ENCODE measurements at places on chromosomes 3 and 15.

DNA sequence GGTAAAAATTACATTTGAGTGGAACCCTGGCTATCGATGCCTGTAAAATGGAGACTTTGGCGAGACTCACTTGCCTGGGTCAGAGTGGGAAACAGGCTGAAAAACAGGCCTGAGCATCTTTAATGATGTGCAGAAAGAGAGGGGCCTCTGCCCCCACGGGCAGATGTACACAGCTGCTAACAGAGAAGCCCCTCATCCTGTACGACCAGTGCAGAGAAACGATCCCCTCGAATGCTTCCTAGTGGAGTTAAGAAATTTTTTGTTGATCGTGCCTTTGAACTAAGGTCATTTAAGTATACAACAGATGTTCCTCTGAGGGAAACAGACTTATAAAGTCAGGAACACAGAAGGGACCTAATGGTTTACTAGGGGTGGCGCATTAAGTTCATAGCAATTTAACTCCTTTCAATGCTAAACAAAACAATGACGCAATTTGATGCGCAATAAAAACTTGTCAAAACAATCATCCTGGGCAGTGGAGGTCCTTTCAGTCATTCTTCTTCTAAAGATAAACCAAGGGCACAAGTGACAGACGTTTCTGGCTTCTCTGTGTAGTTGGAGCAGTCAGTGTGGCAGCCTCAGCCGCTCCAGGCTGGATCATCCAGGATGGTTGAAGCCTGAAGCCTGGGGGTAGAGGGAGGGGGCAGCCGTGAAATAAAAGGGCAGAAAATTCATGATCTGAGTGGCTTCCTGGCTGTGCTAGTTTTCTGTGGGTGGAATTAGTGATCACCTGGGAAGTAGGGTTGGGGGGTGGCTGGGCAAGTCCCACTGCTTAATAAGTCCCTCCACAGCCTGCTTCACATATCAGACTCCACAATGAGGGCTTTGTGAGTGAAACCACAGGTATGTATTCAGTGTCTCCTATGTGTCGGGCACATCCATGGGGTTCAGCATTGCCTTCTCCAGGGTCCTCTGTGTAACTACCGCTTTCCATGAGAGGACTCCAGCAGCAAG lies 50.8 kb upstream of the MRPS22 start:
- no peak for DNase-seq

GRCh38 chr15:50939911-50940310 lies 31.4 kb downstream of the AP4E1 start:
- peak; percentile 14 for DNase-seq

DNA sequence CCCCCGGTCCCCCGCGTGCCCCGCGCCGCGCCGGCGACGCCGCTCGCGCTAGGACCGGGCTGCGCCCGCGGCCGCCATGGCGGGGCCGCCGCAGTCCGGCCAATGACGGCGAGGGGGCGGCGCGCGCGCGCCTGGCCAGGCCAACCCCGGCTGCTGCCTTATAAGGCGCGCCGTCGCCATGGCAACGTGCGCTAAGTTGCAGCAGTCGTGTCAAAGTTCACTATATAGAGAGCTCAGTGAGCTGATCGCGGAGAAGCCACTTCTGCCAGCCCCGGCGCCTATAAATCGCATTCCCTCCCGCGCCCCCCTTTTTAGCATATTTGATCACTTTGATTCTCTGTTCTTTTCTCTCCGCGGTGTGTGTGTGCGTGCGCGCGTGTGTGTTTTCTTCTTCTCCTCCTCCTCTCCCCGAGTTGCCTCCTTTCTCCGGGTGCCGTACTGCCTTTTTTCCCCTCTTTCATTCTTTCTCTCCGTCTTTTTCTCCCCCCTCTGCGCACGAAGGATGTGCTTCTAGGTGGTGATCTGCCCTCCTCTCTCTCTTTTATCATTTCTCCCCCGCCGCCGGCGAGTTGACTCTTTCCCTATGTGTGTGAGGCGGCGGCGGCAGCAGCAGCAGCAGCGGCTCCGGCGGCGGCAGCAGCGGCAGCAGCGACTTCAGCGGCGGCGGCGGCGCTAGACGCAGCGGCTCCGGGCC lies at the start of gene NR2F2:
NR2F2 (plus strand) TSS at position 251 of the 694 bp plus-strand sequence. CDS start 1,406 bp downstream, outside the sequence.
- DNase-seq: peak; percentile 96

DNA sequence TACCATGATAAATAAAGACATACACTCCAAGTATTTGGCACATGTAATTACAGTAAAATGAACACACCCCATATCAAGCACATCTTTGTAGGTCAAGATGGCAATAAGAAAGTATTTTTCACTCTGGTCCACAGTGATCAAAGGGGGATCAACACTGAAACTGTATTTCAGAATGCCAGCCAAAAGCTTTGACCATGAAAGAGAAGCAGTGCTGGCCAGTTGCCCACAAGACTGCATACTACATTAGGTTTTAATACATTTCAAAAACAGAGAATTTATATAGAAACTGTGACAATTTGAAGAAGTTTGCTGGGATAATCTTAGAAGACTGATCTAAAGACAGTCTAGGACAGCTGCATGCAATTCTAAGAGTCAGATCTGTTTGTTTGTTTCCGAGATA lies 1035.3 kb downstream of the FHIT start:
- DNase-seq: no peak

DNA sequence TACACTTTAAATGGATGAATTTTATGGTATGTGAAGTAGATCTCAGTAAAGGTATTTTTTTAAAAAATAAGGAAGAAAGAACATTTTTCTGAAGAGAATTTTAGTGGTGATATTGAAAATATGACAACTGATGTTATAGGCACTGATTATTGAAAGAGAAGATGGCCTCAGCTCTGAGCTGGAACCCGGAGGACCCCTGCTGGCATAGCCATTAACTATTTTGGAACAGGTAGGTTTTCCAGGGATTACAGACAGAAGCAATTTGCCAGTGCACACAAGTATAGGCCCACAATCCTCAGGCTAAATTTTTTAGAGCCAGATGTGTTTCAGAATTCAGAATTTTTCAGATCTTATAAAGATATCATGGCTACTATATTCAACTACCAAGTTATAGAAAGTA lies 315.9 kb upstream of the GPR149 start:
- no peak for DNase-seq

DNA sequence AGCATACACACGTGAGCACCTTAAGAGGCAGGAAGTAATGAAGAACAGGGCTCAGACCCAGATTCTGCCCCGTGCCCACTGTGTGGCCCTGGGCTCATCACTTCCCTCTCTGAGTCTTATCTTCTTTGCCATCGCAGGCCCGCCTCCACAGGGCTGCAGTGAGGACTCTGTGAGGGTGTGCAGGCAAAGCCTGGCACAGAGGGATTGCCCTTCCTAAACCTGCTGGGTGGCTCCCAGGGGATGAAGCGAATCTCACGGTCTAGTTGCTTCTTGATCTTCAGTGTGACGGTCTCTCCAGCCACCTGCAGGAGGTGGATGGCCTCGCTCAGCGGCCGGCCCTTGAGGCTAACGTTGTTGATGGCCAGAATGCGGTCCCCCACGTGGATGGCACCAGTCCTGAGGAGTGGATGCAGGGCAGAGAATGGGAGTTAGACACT lies 32.8 kb downstream of the GRIP2 start:
- no peak for DNase-seq

DNA sequence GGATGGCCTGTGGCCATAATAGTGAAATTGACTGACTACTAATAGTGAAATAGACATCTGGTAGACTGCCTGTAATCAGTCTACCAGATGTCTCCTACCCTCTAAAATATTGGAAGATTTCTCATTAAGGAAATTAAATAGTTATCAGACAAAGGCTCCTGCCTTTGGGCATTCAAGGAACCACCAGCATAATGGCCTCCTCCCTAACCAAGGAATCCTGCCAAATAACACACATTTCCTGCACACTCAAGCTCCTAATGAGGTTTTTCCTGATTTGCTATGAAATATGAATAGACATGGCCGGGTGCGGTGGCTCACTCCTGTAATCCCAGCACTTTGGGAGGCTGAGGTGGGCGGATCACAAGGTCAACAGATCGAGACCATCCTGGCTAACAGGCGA lies 14.6 kb downstream of the NUSAP1 start:
- DNase-seq: no peak

- DNase-seq: no peak
Measured at GRCh38 chr3:70726096-70726938, 413.9 kb upstream of the MDFIC2 start.

DNA sequence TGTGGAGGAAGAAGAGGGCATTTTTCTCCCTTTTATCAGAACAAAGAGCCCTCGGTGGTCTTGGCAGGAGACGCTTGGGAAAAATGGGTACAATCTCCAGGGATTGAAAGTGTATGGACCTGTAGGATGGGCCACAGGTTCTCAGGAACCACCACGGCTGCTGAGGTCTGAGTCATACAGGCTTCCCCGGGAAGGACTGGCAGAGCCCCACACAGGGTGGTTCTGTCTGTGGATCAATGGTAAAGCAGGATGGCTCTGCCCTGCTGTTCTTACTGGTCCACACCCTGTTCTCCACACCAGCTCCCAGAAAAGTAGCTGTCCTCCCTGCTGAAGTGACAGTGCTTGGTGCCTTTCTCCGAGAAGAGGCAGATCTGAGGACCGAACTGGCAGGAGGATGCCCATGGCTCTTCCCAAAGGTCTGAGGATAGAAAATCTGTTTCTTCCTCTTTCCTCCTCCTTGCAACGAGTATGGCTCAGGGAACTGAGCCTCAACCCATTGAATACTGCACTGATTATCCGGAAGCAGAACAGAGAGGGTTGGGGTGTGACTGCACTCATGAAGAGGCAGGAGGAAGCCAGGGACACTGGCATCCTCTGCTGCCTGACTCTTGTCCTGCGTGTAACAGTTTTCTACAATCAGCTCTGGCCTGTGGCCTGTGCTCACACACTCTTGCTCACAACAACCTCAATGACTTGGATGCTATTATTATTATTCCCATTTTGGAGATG lies 39.0 kb downstream of the KIF9 start:
- DNase-seq: no peak

GRCh38 chr3:152243301-152243711 lies 25.4 kb upstream of the MBNL1 start:
- no peak for DNase-seq

GRCh38 chr3:174957081-174957480 lies 97.9 kb downstream of the NAALADL2 start:
- no peak for DNase-seq

GRCh38 chr15:69454953-69455352 lies 2.3 kb downstream of the RPLP1 start:
- no peak for DNase-seq

GRCh38 chr15:64763021-64763420 lies 12.4 kb downstream of the RBPMS2 start:
- DNase-seq: no peak

DNA sequence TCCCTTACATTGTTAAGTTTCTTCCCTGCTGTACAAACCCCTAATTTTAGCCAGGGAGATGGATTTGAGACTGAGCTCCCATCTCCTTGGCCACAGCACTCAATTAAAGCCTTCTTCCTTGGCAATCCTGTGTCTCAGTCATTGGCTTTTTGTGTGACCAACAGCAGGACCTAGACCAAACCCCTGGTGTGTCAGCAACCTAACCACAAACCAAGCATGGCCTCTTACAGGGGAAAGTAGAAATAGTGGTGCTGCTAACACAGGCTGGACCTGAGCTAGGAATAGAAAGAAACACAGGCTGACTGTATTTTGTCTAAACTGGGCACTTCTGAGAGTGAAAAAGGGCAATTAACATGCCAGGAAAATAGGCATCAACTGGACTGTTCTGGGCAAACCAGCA lies 37.9 kb downstream of the PPCDC start:
- no peak for DNase-seq

DNA sequence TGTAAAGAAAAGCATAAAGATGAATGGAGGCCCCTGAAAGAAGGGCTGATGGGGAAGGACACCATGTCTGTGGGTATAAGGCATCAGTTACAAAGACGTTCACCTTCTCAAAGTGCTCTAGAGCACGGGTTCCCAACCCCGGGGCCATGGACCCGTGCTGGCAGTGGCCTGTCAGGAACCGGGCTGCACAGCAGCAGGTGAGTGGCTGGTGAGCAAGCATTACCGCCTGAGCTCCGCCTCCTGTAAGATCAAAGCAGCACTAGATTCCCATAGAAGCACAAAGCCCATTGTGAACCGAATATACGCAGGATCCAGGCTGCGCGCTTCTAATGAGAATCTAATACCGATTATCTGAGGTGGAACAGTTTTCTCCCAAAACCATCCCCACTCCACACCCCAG lies 25.7 kb downstream of the MYO1E start:
- DNase-seq: no peak

DNA sequence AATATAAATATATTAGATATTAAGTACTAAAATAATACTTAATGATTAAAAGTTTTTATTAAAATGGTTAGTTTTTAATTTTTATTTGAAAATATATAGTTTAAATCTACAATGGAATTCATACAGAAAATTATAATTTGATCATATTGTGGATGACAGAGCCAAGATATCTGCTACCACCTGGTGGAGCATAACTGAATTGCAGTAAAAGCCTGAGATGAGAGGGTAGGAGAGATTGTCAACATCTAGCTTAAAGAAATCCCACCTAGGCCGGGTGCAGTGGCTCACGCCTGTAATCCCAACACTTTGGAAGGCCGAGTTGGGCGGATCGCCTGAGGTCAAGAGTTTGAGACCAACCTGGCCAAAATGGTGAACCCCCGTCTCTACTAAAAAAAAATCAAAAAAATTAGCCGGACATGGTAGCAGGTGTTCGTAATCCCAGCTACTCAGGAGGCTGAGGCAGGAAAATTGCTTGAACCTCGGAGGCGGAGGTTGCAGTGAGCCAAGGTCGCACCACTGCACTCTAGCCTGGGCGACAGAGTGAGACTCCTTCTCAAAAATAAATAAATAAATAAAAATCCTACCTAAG lies 25.1 kb upstream of the CSTA start:
- DNase-seq: no peak

DNA sequence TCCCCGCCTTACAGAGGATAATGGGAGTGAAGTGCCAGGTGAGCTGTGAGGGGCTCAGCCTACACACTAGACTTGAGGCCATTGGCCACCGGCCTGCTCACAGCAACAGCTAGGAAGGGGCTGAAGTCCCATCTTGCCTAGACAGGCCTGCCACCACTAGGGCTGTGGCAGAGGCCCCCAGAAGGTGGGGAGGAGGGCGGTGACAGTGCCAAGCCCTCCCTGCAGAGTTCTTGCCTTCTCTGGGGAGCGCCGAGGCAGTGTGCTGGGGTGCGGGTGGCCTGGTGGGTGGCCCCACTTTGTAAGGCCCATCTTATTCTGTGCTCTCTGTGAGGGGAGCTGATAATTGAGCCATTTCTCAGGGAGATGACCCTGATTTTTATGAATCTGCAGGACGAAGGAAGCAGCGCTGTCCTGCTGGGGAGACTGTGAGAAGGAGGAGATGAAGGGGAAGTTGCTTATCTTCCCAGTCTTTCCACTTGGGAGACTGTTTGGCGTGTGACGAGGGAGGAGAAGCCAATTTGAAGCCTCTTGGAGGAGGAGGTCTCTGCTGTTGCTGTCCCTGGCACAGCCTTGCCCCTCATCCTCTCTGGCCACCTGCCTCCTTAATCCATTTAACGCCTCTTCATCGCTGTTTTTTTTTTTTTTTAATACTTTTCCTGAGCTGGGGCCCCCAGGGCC lies 104.3 kb downstream of the LINGO1 start:
- DNase-seq: no peak

All from A172 (cell line).